Urothelium cell line (cell line): ENCODE measurements at places on chromosomes 11 and 22.

DNA sequence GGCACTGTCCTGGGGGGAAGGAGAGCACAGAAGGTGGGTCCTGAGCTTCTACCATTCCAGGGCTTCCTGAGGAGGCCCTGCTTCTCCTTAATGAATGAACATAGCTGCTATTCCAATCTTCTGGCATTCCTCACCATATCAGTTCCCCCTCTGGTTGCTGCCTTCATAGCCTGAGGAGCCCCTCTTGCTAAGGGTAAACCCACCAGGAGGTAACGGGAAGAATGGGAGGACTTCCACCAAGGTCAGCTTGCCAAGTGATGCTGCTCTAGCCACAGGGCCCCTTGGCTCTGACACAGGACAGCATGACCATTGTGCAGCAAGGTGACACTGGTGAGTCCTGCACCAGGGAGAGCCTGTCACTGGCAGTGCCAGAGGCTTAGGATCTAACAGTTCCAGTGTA lies 1022.5 kb downstream of the TBC1D22A start:
- DNase-seq: no peak

DNA sequence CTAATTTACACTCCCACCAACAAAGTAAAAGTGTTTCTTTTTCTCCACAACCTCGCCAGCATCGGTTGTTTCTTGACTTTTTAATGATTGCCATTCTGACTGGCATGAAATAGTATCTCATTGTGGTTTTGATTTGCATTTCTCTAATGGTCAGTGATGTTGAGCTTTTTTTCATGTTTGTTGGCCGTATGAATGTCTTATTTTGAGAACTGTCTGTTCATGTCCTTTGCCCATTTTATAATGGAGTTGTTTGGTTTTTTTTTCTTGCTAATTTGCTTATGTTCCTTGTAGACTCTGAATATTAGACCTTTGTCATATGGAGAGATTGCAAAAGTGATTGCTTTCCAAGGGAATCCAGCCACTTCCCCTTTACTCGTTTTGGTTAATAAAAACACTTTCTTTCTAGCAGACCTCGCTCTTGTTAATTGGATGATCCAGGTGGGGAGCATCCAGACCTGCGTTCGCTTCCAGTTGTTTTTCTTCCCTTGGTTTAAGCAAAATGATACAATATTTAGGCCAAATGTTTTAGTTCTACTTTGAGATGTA lies 17.1 kb upstream of the APOL4 start:
- DNase-seq: no peak

- no peak for DNase-seq
Measured at GRCh38 chr11:125069796-125070195, 6.7 kb downstream of the SLC37A2 start.

- DNase-seq: no peak
Measured at GRCh38 chr11:127894316-127894715, 693.0 kb downstream of the ETS1 start.
